ENCODE measurements at places on chromosomes 12 and 14.

DNA sequence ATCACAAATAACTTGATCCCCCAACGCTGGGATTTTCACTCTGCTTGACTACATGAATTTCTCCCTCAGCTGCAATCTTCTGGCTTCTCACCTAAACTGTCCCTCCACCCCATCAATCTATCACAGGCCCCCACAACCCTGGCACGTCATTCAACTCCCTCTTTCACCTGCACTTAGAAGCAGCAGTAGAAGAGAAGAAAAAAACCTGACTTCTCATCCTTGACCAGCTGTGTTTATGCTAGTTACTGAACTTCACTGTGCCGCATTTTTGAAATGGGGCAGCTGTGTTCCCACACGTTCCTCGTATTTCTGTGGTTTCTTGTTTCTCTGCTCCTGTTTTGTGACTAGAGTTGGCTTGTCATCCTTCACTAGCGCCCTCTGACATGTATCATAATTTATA lies 35.0 kb downstream of the ITPR2 start:
- peak; percentile 4 for DNase-seq

GRCh38 chr12:102474438-102475064 lies 5.8 kb downstream of the IGF1 start:
- peak; percentile 68 for DNase-seq

DNA sequence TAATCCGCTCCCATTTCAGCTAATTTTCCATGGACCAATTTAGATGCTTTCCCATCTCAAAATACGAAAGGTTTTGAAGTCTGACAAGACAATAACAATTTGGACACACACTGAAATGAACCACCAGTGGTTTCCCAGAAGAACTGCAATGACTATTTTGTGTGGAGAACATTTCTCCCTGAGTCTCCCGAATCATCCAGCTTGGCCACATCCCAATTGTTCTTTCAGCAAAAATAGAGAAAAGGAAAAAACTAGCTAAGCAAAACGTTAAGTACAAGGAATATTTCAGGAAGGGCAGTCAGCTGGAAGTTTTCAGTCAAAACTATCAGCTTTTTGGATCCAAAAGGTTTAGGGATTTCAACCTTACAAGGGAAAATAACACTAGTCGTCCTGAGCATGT lies 390.6 kb downstream of the KCNH5 start:
- DNase-seq: no peak

DNA sequence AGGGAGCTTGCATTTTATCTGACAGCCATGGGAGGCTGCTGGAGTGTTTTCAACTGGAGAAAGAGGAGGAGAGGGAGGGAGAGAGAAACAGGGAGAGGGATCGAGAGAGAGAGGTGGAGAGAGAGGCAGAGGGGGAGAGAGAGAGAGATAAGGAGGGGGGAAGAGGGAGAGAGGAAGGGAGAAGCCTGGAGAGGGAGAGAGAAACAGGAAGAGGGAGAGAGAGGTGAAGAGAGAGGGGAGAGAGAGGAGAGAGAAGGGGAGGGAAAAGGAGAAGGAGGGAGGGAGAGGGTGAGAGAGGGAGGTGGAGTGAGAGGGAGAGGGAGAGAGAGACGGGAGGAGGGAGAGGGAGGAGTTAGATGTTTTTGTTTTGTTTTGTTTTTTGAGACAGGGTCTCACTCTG lies 45.6 kb downstream of the DNAH10 start:
- DNase-seq: peak; percentile 11

GRCh38 chr12:42912367-42912766 lies 322.8 kb upstream of the PRICKLE1 start:
- DNase-seq: no peak

DNA sequence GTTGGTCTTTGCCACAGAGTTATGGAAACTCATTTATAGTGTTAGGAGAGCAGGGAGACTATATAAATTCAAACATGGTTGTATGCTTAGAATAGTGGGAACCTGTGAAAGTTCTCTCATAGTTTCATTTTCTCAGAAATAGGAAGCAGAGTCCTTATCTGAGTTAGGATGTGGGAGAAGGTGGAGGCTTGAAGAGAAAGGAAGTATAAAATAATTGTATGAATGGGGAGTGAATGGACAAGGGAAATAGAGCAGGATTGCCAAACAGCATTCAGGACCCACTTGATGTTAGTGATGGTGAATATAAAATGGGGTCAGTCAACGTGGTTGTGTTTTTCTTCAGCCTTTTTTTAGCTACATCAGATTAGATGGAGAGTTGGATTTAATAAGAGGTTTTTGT lies 34.0 kb upstream of the TPH2 start:
- DNase-seq: no peak

DNA sequence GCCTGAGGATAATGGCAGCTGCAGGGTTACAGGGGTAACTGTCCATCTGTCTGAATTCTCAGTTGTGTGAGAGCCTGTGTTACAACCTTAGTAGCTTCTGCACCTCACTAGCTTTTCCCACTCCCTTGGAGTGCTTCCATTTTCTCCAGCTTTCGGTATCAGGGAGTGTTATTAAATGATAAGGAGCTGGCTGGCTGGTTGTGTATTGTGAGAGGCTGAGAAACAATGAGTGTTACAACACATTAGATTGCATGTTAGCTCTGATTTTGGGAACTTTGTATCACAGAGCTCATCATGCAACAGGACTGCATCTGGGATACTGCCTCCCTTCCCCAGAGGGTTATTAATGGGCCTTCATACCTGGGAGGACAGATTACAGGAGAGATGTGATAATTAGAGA lies 723.7 kb downstream of the DIO2 start:
- no peak for DNase-seq

DNA sequence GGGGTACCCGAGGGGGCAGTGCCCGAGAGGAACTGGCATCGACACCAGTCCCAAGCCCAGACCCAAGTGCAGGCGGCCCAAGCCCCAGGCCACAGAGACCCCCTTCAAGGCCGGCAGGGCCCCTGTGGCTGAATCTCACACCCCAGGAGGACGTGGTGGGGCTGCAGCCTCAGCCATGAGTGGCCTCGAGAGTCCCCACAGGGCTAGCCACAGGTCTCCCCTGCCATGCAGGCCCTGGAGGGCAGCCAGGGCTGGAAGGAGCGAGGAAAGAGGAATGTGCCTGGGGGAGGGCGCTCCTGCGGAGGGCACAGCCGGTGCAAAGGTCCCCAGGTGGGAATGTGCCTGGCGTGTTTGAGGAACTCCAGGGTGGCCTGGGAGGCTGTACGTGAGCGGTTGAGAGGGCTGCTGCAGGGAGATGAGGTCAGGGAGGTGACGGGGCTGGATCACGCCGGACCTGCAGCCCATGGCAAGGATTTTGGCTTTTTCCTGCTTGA lies 86.1 kb downstream of the NCOR2 start:
- no peak for DNase-seq

- no peak for DNase-seq
These were observed 65.8 kb downstream of the C14orf39 start for GRCh38 chr14:60420050-60420449.

GRCh38 chr12:122917507-122918121 lies 21.7 kb upstream of the VPS37B start:
- peak; percentile 77 for DNase-seq

DNA sequence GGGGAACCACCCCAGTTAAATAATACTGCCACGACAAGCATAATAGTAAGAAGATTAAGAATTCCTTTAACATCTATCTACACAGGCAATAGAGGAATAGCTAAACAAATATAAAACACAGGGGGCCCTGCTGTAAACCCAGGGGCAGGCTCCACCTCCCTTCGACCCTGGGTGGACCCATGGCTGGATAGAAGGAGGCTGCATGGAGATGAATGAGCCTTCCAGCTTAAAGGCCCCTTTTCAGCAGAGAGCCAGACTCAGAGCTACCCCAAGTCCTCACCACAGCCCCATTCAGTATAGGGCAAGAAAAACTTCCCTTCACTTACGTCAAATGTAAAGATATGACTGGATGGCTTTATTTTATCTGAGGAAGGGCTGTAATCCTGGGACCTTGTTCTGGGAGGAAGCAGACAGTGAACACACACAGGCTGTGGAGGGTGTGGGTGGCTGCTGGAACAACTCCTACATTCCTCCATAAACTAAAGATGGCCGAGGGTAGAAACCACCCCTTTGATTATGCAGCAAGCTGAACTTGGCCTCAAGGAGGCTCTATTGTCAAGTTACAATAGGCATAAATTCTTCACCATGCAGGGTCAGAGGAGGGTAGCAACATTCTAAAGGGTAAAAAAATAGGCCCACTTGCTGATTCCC lies 30.4 kb downstream of the NUAK1 start:
- no peak for DNase-seq

DNA sequence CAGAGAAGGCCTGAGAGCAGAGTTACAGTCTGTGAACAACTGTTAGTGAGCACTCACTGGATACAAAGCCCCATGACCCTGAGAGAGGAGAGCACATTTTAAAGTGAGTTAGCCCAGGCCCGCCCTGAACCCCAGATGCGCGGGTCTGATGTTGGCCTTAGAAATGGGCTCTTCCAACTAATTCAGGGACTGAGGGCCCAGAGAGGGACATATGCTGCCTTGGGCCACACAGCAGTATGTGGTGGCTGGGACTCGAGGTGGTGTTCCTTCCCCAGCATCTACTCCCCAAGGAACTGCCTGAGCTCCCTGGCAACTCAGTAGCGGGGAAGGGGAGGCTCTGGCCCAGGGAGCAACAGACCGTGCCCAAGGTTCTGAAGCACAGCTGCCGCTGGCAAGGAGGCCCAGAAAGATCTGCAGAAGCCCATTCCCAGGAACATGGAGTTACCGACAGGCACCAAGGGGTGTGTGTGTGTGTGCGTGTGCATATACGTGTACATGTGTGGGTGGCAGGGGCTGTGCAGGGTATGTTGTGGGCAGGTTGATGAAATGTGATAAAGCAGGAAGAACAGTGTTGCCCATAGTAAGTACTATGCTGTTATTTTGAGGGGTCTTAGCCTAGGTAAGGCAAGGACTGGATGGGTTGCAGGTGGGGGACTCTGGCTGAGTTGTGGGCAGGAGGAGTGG lies 40.5 kb downstream of the KRT80 start:
- no peak for DNase-seq

DNA sequence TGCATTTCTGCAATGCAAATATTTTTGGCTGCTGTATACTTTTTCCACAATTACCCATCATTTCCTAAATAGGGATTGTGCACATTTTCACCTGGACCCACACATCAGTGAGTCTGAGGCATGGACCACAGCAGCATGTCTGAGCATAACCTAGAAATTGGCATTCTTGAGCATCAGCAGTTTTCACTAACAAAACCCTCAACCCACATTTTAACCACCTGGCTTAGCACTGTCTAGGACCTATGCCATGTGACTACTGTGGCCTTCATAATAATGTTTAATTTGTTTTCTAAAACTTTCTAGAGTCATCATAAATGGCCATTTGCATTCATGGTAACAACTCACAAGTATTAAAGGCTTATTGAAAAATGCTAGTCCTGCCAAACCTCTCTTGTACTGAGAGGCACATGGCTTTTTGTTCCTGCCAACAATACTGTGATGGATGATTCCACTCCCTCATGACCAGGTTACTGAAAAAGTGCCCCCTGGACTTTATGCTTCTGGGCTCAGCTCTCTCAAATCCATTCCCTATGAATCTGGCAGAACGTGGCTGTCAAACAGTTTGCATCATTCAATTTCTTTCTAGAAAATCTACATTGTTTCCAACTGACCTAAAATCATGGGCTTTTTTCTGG lies 240.0 kb downstream of the MDGA2 start:
- DNase-seq: no peak

- DNase-seq: no peak
These were observed 57.9 kb downstream of the OTX2 start for GRCh38 chr14:56752428-56752827.

- DNase-seq: no peak
These were observed 106.5 kb upstream of the PRKD1 start for GRCh38 chr14:30034152-30034551.

DNA sequence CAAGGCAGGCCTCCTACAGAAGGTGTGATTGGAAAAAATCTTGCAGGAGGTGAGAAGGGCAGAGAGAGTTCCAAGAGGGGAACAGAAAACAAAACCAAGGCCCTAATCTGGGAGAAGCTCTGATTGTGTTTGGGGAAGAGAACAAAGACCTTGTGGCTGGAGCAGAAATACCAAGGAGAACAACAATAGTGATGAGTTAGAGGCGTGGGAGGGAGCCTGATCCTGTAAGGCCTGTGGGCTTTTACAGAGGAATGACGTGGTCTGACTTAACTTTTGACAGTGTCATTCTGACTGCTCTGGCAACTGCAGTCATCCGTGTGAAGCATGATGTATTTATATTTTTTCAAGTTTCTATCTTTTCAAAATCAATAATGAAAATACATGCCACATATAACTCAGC lies 200.6 kb downstream of the ANO4 start:
- no peak for DNase-seq

- DNase-seq: no peak
These were observed 114.2 kb upstream of the ARHGAP5 start for GRCh38 chr14:31962920-31963319.

DNA sequence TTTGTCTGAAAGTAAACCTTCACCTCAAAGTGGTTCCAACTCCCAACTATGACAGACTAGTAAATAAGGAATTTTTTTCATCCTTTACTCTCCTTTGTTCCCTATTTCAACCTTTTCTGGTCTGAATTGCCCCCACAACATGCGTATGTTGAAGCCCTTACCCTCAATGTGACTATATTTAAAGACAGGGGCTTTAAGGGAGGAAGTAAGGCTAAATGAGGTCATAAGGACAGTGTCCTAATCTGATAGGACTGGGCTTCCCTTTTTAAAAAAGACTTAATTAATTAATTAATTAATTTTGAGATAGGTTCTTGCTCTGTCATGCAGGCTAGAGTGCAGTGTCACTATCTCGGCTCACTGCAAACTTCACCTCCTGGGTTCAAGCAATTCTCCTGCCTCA lies 86.3 kb downstream of the VCPKMT start:
- DNase-seq: no peak

DNA sequence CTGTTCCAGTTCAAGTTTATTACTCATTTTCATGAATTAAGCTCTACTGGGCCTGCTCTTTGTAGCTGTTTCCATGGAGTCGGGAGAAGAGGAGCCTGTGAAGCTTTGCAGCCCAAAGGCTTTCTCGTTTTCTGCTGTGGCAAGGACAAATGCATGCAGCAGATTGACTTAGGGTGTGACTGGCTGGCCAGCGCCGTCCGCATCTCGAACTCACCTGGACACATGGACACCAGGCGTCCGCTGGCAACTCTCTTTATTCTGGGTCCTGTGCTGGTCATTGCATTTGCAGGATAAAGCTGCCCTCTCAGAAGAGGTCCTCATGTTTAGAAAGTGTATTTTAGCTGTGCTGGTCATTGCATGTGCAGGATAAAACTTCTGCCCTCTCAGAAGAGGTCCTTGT lies 350.4 kb downstream of the TMEM121 start:
- no peak for DNase-seq

DNA sequence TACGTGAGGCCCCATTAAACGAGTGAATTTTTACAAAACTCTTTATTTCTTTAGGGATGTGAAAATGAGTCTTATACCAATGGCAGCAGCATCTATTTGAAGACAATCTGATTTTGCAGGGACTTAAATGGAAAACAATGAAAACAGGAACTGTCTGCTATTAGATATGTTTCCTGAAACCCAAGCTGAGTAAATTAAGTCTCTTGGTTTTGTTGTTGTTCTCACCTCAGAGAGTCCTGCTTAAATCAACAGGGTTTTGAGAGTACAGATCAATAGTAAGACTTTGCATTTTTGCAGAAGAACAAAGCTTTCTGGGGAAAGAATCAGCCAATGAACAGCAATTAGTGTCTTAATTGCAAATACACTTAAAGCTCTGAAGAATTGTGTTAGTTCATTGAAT lies 39.1 kb upstream of the LGR5 start:
- DNase-seq: no peak
